ENCODE measurements at places on chromosomes 1 and 21. TPM values are rescaled to one million over a fixed set of nuclear protein-coding genes. Genes with fewer than 3 reads are reported as not detected.

- H3K4me3 ChIP-seq, result no peak overlapping the region
- DNase-seq, result no peak
- H3K36me3 ChIP-seq, result no peaks in the 10 kb centered on the region
- no peaks in the 10 kb centered on the region for H3K4me1 ChIP-seq
Measured at GRCh38 chr1:170734412-170735175, 70.7 kb downstream of the PRRX1 start.

DNA sequence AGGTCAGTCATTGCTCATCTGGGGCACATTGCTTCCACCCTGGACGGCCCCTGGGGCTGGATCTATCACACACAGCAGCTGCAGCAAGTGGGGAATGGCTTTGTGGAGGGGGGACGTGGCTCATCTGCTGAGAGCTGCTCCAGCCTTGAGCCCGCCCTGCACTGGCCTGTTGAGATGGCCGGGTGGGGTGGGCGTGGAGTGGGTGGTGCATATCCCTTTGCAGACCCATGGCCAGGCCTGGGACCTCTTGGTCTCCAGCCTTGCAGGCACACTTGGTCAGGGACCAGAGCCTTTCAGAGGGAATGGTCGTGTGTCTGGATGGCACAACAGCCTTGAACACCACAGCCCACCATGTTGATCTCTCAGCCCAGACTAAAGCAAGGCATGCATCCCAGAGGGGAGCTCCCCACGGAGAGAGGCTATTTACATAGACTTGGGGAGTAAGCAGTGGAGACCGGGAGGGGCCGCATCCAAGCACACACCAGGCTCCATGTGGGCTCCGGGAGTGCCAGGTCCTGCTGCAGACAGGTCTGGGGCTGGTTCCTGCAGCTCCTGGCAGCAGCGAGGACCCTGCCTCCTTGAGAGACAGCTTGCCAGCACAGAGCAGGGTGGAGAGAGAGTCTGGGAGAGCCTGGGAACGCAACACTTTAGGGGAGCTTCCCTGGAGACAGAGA, 52.8 kb upstream of the SELENON start:
- H3K27me3 ChIP-seq, result no peaks in the 10 kb centered on the region
- H3K27ac ChIP-seq, result no peak overlapping the region
- no peaks in the 10 kb centered on the region for H3K36me3 ChIP-seq

- H3K4me1 ChIP-seq, result no peaks in the 10 kb centered on the region
- DNase-seq, result no peak
- H3K4me3 ChIP-seq, result no peak overlapping the region
- H3K36me3 ChIP-seq, result no peaks in the 10 kb centered on the region
- no peak overlapping the region for H3K27ac ChIP-seq
Measured at GRCh38 chr1:20095564-20096434, 23.5 kb downstream of the PLA2G2D start.

- no peak overlapping the region for H3K4me3 ChIP-seq
- no peak for DNase-seq
- peaks cover 90% of the 10 kb centered on the region for H3K36me3 ChIP-seq
Measured at GRCh38 chr1:1763657-1764621, 14.3 kb downstream of the NADK start.

F3 gene
- 13.2 TPM for polyA plus RNA-seq

IVNS1ABP gene
- polyA plus RNA-seq, result 65.3 TPM
